ENCODE measurements at places on chromosomes 1 and 21.

GRCh38 chr1:27445177-27445936 lies 44.6 kb downstream of the WASF2 start:
- DNase-seq = no peak

DNA sequence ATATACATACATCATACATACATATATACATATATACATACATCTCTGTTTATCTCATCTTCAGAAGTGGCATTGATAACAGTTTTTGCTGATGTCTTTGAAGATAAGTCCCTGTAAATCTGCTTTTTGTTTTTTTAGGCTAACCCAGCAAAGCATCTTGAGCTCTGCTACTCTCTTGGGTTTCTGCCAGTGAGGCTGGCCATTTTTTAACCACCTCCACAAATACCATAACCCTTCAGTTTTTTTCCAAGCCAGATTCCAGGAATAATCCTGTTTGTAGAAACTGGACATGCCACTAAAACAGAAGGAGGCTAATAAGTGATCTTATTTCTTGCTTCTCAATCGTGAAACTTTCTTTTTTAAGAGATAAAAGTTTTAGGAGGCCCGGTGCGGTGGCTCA lies 21.6 kb downstream of the SDHC start:
- no peak for DNase-seq

GRCh38 chr1:180646093-180646492 lies 14.3 kb downstream of the XPR1 start:
- no peak for DNase-seq

GRCh38 chr1:45619149-45619921 lies 4.5 kb downstream of the CCDC17 start:
- no peak for DNase-seq

DNA sequence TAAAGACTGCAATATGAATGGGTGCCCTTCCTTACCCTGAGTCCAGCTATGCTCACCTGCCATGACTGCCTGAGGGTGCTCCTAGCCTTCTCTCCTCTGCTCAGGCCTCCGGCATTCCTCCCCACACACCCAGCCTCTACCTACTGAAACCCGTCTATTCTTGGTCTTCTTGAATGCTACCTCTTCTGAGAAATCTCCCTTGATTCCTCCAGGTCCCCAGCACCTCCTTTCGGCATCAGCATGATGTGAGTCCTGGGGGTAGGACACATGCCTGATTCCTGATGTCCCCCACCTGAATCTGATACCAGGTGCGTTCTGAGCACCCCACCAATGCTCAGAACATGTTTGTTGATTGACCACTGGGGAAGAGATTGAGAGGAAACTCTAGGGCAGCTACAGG lies 8.6 kb downstream of the LDLRAD1 start:
- no peak for DNase-seq

DNA sequence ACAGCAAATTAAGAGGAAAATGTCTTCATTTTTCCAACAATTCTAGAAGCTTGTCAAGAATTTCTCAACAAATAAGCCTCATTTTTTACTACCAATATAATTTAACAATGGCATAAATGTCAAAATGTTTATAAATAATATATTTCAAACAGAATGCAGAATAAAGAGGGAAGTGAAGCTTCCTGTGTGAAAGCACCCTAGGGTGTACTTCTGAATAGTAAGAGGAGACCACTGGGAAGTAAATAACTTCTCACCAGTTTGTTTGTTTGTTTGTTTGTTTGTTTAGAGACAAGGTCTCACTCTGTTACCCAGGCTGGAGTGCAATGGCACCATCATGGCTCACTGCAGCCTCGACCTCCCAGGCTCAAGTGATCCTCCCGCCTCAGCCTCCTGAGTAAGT lies 244.3 kb downstream of the SLC45A1 start:
- no peak for DNase-seq
